ENCODE measurements at places on chromosomes 13 and 19.

DNA sequence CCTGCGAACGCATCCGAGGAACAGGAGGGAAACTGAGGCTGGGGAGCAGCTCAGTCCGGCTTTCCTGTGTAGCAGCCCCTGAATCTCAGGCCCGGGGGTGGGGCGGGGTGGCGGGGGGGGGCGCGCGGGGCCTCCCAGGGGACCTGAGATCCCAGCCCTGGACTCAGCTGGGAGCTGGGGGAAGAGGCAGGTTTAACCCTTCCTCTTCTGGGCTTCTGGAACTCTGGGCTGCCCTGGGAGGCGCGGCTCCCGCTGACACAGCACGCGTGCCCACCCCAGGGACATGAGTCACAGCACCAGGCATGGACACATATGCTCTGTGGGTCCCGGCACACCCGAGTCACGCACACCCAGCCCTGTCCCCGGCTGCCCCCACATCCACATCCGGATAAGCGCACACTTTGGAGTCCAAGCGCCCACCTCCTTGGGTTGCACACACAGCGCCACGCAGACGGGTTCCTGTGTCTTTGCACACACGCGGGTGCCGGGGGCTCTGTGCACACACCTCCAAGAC lies 3.5 kb upstream of the CIRBP start:
- no peak for DNase-seq

DNA sequence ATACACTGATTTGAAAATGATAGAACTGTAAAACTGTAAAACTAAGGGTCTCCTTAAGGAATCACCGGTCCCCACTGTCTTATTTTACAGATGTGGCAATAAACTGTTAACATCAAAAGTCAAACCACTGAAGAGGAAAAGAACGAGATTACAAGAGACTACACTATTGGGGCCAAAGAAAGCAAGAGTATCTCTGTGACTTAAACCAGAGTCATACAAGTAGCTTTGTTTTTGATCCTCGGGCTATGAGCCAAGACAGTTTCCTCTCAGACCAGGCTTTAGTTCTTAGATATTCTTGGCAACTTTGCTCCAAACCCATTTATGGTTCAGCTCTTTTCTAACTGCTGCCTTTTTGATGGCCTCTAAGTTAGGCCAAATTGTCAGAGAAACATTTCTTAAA lies 113.8 kb downstream of the TBC1D4 start:
- no peak for DNase-seq

DNA sequence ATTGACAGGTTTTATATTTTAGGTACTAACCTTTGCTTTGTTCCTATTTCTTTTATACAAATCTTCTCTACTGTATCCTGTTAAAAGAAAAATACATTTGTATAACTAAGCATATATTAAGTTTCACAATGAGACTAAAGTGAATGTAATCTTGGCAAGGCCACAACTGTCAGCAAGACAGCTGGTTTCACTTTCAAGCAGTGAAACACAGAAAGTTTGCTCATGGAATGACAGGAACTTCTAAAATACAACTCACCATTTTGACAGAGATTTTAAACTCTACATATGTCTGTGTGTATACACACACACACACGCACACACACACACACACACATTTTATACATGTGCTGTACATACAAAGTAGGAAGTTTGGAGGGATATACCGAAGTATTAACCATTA lies 53.3 kb downstream of the PARP4 start:
- DNase-seq = no peak

DNA sequence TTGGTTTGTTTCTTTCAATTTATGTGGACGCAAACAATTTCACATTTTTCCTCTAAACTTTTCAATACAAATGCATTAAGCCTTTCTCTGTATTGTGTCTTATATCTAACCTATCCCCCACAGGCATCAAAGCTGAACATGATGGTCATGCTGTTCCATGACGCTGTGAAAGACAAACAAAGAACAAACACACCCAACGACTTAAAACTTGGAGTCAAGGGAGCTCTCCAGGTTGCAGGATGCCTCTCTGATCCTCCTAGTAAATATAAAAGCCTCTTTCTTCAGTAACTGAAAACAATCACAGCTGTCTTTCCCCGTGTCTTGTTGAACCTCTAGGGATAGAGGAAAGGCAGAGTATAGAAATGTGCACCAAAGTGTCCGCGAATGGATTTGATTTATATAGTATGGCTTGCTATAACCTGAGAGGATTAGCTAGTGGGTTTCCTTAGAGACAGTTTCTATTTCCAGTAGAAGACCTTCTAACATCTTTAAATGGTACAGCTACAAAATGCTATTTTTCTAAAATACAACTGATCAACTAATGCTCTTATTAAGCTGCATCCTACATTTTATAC lies 43.1 kb downstream of the PCDH9 start:
- DNase-seq = no peak

GRCh38 chr13:34779171-34779570 lies 162.9 kb upstream of the NBEA start:
- no peak for DNase-seq

DNA sequence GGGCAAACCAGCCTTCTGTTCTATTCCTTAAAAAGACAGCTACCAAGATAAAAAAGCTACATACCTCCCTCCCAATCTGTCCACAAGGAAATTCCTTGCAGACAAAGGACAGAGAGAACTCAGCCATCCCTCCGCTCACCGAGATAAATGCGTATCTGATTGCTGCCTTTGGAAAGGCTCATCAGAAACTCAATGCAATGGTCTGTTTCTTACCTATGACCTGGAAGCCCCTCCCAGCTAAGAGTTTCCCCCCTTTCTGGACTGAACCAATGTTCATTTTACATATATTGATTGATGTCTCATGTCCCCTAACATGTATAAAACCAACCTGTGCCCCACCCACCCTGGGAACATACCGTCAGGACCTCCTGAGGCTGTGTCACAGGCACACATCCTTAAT lies 11.6 kb downstream of the BTBD2 start:
- no peak for DNase-seq

DNA sequence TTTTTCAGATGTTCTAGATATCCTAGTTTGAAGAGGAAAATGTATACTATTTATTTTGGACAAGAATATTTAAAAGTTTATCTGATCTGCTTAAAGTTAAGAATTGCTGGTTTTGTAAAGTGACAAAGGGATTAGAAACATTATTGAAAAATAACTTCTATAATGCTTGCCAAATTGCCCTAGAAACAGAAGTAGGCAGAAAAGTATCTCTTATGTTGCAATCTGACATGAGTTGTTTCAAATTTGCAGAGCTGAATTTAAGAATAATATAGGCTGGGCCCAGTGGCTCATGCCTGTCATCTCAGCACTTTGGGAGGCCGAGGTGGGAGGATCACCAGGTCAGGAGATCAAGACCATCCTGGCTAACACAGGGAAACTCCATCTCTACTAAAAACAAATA lies 777.1 kb downstream of the LIG4 start:
- DNase-seq = no peak

DNA sequence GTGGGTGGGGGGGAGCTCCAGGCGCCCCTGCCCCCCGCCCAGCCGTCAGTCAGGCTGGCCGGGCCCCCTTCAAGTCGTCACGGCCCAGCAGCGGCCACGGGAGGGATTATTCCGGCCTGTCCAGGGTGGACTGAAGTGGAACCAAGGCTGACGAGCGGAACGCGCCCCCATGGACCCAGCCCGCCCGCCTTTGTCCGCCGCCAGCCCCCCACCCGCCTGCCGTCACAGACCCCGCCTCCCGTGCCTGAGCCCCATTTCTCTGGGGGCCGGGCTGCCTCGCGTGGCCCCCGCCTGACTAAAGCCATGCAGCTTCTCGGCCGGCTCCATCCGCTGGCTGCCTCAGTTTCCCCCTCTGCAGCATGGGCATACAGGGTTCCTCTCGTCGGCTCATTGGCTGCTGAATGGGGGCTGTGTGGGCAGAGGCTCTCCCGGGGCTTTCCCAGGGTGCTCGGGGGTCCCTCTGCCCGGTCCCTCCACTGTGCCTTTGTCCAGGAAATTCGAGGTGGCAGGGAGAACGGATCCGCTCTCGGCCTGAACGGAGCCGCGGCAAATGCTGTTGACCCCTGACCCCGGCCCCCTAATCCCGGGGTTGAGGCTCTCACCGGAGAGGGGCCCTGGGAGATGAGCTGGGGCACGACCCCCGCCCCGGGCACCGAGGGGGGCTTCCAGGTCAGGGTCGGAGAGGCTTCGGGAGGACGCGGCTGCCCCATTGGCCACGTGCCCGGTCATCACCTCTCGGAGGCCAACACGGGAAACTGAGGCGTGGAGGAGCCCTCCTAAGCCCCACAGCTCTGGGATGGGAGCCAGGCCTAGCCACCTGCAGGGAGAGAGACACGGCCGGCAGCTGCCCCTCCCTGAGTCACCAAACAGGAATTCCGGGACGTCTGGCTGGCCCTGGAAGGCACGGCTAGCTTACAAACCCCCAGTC lies 27.4 kb downstream of the EFNA2 start:
- no peak for DNase-seq

DNA sequence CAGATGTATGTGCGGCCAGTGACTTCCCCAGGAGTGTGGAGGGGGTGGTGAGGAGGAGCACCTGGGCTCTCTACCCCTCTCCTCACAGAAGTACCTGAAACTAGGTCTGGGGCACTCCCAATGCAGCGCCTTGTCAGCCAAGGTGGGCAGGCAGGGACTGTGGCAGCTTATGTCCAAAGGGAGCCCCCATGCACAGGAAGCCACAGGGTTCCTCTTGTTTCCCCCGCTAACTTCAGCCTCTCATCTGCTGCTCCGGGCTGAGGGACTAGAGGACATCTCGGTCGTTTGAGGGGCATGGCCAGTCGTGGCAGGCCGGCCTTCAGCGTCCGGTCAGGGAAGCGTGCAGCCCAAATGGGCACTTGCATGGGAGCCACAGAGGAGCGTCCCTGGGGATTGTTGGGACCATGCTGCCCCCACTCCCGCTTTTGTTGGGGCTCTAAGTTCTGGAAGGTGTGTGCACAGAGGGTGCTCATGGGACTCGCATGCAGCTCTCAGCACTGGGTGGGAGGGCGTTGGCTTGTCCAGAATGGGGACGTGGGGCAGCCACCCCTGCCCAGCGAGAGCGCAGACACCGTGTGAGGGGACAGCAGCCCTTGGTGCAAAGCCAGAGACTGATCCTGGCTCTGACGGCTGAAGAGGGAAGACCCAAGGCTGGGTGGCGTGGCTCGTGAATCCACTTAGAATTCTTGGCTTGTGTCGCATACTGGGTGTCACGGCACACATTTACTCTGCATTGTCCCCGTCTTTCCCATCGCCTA lies 16.6 kb upstream of the NPAS1 start:
- no peak for DNase-seq

DNA sequence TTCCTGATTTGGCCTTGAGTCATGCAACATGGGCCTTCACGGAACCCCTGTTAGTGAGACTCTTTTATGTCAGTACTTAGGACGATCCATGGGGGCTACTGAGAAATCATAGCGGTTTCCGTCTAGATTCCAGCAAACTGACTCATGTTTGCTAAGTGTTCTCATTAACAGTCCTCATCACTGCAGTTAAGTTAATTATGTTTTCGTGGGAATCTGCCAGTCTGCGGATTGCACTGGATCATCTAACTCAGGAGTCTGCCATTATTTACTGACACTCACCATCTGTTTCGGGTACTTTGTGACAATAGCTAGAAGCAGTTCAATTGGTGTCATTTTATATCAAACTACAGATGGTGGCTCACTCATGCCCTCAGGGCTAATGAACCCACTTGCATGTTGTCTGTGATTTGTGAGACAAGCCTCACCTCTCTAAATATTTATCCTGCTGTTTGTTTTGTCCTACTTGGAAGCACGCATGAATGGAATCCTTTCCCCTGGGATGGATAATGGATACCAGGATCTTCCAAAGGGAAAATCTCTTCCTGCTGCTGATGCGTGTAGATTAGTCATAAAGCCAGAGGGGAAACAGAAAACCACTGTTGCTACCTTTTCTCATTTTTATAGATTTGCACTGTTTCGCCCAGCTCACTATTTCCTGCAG lies 61.8 kb downstream of the RAB20 start:
- no peak for DNase-seq

- DNase-seq = no peak
These were observed 636 bp upstream of the RB1 start for GRCh38 chr13:48302871-48303358.

DNA sequence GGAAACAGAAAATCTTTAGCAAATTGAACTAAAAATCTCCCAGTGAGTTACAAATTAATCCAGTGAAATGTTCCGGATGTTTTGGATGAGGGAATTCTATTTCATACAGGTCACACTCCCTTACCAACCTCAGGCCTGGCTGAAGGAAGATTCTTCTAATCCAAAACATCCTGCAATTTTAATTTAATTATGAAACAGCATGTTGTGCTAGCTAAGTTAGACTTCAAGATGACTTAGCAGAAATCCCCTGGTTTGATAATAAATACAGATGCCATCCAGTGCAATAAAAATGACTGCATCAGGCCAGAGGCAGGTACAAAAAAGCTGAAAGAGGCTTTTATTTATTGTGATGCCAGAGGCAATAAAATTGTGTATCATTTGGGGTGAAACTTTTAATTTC lies 96.7 kb upstream of the CLDN10 start:
- no peak for DNase-seq

DNA sequence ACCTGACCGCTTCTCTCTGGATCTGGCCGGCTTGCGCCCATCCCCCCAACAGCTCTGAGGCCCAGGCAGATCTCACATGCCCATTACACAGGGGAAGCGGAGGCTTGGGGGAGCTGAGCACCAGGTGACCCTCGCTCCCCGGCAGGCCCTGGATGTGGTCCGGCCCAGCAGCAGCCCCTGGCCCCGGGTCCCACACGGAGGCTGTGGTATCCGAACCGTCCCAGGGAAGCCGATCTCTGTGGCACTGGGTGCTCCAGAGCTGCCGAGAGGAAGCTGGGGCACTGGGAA lies 27.7 kb downstream of the SBNO2 start:
- no peak for DNase-seq

DNA sequence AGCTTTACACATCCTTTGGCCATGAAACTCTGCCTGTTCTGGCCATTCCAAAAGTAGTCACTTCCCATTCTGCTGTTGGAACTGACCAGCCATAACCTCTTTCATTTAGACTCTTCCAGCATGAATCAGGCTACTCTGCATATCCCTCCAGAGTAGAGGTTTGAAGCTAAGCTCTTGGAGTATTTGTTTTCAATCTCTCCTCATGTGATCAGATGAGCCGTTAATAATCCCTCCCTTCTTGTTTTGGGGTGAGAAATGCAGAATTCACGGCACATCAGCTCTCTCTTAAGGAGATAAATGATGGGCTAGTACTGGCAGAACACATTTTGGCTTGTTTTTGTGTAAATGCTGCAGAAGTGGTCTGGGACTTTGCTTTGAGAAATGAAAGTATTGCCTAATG lies 519.9 kb downstream of the PCDH17 start:
- DNase-seq = no peak

- no peak for DNase-seq
These were observed 12.6 kb upstream of the LILRB4 start for GRCh38 chr19:54650108-54650655.

GRCh38 chr13:42715909-42716308 lies 65.5 kb upstream of the FAM216B start:
- no peak for DNase-seq
